NCI-H226 (cell line): ENCODE measurements at places on chromosomes 1 and 21.

GRCh38 chr1:236657398-236657797, 28.9 kb upstream of the ACTN2 start:
- DNase-seq: no peak

DNA sequence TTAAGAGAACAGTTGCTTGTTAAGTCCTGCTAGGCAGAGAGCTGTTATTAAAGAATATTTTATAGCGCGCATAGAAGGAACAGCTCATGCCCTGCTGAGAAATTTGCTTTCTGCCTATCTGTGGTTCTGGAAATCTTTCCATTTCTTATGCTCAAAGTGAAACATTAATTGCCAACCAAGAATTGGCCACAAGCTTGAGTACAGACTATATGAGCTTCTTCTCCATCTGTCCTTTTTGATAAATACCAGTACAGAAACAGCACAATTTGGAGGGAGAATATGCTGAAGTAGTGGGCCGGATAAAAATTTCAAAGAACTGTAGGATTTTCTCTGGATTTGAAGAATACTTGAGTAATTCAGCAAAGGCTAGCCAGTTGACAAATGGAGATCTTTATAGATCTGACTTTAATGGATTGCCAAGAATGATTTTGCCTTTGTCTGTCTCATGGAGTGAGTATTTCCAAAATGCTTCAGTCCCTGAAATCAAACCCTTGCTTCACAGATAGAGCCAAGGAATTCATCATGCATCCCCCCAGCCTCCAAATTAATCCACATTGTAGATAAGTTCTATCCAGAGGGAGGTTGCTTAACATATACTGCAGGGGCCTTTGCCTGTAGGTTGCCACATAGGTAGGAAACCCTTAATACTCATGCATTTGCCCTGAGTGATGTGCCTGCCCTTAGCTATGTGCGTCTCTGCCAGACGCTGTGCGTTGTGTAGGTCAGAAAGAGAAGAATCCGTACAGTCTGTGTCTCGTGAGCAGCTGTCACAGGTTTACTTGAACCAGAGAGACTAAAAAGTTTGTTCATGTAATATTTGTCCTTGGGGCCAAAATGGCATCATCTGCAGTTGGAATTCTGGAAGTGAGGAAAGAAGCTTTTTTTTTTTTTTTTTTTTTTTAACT, 44.2 kb downstream of the SMYD2 start:
- no peak for DNase-seq

- DNase-seq: peak; percentile 90
These were observed 29.1 kb upstream of the C21orf91 start for GRCh38 chr21:17848228-17848627.

GRCh38 chr1:3133686-3134085, 64.7 kb downstream of the PRDM16 start:
- no peak for DNase-seq

DNA sequence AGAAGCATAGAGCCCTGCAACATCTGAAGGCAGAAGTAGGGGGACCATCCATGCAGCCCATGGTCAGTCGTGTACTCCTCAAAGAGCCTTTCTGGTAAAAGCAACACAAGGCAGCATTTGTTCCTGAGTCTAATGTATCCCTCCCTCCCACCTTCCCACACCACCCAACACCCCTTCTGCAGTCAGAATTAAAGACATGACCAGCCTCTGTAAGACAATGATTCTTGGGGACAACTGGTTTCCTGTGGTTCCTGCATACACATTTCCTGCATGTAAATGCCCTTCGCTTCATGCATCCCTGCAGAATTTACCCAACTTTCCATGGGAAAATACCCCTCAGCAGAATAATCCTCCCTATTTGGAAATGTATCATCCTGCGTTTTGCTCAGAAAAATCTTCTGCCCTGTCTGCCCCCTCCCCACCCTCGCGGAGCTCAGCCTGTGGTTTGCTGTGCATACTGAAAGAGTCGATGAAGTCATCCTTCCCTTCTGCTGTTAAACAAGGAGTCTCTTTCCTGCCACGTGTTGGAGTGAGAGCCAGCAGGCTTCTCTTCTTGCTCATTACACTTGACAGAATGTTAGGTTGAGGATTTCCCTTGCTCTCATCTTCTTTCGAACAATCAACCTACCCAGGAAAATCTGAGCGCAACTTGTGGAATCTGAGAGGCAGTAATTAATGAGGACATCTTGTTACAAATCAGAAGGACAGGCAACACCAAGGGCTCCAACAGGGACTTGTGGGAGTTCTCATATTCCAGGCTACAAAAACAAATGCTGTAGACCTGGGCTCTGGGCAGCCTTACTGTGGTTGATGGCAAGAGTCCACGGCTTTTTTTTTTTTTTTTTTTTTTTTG, 4.7 kb downstream of the TNN start:
- DNase-seq: no peak

- DNase-seq: no peak
These were observed 11.5 kb downstream of the ZNF697 start for GRCh38 chr1:119636491-119637089.
